ENCODE measurements at places on chromosomes 7 and 10.

GRCh38 chr10:88624840-88625239 lies 38.3 kb downstream of the LIPJ start:
- DNase-seq = no peak

GRCh38 chr10:67763499-67764011 lies 67.6 kb upstream of the CTNNA3 start:
- DNase-seq = peak; percentile 64

DNA sequence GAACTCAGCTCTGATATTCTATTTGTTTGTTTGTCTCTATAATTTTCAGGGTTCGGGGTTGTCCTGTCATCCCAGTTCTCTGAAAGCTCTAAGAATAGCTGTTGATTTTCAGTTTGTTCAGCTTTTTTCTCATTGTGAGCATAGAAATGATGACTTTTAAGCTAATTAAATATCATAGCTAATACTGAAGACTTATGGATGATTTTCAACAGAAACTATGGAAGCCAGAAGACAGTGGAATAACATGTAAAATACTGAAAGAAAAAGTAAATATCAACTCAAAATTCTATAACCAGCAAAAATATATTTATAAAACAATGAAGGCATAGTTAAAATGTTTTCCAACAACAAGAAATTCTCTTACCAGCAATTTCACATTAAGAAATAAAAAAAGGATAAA lies 96.4 kb upstream of the ETV1 start:
- no peak for DNase-seq

GRCh38 chr10:71205468-71205867 lies 6.9 kb upstream of the UNC5B start:
- no peak for DNase-seq

GRCh38 chr7:42070068-42070467 lies 166.9 kb downstream of the GLI3 start:
- DNase-seq = no peak

GRCh38 chr10:60031183-60031582 lies 124.8 kb upstream of the CCDC6 start:
- no peak for DNase-seq

Measured in stimulated activated CD8-positive, alpha-beta memory T cell treated with anti-CD3 and anti-CD28 coated beads, Interleukin-15, amount 100 ng/mL, for 48 hours (primary cell).